ENCODE measurements at places on chromosomes 4 and X. TPM values are rescaled to one million over a fixed set of nuclear protein-coding genes. Genes with fewer than 3 reads are reported as not detected.
A peak's percentile ranks its signal among the peaks of the same experiment; 100 is the strongest.

Gene UGT2B15
- not detected for total RNA-seq

Gene CPE
- 65.2 TPM for total RNA-seq

Gene DSPP
- not detected for total RNA-seq

Gene F11
- not detected for total RNA-seq

GRCh38 chrX:119758731-119759247 is 401 bp downstream of the SOWAHD start:
- DNase-seq: peak; percentile 5

- no peak for DNase-seq
These were observed 39.4 kb downstream of the GLRA3 start for GRCh38 chr4:174789657-174790056.

GRCh38 chr4:155530290-155530689 is 136.4 kb upstream of the GUCY1A1 start:
- no peak for DNase-seq

DNA sequence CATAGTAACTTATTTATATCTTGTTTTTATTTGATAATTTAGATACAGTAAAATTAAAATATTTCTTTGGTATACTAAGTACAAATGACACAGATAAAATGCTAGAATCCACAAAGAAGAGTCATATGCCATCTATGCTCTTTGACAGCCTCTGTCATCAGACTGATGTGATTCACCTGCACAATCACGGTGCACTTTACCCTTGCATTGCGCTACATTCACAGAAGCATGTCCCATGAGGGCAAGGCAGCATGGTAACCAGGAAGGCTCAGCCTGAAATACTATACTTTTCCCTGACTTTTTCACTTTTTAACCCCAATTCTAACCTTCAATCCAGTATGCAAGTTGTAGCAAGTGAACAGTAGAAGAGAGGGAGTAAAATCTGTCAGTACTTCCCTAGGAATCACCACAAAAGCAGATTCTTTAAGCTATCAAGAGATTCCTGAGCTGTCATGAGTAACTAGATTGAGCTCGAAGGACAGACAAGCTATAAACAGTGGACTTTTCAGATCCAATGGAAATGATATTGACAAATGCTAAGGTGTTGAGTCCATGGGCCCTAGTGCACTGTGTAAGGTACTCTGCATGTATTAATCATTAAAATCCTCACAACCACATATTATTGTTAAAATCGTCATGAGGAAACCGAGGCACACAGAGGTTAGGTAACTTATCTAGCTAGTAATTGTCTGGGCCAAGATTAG is 14.2 kb downstream of the SEC24D start:
- DNase-seq: no peak

GRCh38 chr4:67035501-67035900 is 509.8 kb downstream of the CENPC start:
- DNase-seq: no peak

DNA sequence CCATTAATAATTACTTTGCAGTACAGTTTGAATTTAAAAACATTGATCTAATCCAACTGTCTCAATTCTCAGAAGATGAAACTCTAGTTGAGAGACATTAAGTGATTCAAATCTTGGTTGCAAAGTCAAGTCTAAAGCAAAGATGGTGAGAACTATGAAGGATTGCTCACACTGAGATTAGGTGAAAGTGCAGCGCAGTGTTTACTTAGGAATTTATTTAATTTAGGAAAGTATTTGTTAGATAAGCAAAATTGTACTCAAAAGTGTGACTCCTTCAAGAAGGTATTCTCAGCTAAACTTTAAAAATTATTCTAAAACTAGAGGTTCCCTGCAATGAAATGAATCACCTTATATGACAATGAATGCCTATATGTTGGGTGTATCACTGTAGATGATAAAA is 454.9 kb downstream of the PDGFC start:
- no peak for DNase-seq

DNA sequence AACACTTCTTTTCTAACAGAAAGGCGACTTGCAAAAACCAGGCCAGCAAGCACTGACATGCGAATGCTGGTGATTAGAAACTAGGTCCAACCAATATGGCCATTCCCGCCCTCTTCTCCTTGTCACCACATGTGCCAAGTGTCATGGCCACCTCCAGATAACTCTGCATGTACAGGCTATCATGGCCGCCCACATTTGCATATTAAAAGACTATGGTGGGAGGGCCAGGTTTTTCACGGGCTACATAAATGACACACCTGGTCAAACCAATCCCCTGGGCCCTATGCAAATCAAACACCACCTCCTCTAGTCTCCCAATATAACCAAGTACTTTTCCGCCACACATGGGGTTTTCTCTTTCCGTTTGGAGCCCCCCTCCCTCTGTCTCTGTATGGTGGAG is 40.1 kb downstream of the NUDT11 start:
- no peak for DNase-seq

- DNase-seq: no peak
These were observed 65.4 kb downstream of the ANKRD17 start for GRCh38 chr4:73193155-73193554.

GRCh38 chr4:152304220-152304619 is 231.7 kb downstream of the FBXW7 start:
- DNase-seq: no peak

DNA sequence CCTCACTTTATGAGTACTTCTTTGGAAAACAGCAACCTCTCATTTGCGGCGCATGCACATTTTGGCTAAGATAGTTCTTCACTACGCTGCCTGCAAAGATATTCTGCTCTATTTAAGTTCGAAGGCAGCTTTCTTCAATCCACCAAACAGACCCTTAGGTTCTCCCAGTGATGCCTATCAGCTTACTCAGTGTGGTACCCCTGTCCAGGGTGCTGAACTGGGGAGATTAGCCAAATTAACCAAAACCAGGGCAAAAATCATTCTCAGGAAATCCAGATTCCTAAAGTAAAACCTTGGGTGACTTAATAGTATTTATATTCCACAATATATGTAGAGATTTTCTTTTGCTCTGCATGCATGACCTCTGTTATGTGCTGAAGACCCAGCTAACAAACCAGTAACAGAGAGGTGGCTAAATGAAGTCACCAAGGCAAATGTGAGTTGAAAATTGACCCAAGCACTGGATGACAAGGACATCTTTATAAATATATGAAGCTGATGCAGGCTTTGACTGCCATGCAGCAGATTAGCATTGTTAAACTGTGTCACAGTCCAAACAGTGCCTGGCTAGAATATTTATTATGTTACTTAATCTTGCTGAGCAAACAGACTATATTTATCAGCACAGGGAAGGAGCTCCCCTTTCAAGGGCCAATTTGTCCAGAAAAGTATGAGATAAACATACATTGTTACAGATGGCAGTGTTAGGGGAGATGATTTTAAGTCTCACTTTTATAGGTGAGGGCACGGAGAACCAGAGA is 418.2 kb downstream of the STIM2 start:
- DNase-seq: peak; percentile 62

DNA sequence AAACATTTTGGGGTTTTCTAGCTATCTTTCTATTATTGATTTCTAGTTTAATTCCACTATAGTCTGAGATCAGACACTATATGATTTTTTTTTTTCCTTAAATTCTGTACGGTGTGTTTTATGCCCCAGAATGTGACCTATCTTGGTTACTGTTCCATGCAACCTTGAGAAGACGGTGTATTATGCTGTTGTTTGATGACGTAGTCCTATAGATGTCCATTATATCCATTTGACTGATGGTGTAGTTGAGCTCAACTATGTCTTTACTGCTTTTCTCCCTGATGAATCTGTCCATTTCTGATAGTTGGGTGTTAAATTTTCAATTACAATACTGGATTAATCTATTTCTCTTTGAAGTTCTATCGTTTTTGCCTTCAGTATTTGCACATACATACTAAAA is 212.5 kb downstream of the NDST4 start:
- no peak for DNase-seq
